ENCODE measurements at places on chromosomes 16 and 17. TPM values are rescaled to one million over a fixed set of nuclear protein-coding genes. Genes with fewer than 3 reads are reported as not detected.

Gene CALB2
- not detected for total RNA-seq

Gene KIF2B
- not detected for total RNA-seq

Gene VAMP2
- 4.2 TPM for total RNA-seq

Gene TPSD1
- total RNA-seq = not detected

Gene G6PC1
- total RNA-seq = not detected
